ENCODE measurements at places on chromosomes 7 and 10. TPM values are rescaled to one million over a fixed set of nuclear protein-coding genes. Genes with fewer than 3 reads are reported as not detected.

DNA sequence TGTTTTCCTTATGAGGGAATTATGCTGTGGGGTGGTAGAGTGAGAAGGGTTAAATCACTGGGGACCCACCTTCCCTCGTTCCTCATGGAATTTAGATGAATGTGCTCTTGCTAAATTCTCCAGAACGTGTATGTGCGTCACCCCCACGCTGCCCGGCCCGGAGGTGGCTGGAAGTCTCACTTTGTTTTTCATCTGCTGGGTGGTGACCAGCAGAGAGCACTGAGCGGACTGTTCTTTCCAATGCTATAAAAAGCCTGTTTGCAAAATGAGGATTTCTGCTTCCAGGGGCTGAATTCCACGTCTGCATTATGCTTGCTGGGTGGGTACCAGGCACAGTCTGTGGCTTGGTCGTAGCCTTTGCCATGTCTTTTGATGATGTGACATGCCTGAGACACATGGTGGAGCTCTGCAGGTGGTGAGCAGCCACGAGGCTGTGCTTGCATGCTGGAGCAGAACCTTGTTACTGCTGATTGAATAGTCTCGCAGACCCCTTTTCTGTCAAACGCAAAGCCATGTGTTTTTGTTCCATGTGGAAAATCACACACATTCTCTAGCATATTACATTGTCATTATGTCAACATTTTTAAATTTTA, 31.9 kb upstream of the INSYN2A start:
- no peak for DNase-seq

The MYO1G gene
- 0.55 TPM for total RNA-seq

The A1CF gene
- not detected for total RNA-seq

The FAM25G gene
- not detected for total RNA-seq

The LHPP gene
- total RNA-seq, result 29.6 TPM

DNA sequence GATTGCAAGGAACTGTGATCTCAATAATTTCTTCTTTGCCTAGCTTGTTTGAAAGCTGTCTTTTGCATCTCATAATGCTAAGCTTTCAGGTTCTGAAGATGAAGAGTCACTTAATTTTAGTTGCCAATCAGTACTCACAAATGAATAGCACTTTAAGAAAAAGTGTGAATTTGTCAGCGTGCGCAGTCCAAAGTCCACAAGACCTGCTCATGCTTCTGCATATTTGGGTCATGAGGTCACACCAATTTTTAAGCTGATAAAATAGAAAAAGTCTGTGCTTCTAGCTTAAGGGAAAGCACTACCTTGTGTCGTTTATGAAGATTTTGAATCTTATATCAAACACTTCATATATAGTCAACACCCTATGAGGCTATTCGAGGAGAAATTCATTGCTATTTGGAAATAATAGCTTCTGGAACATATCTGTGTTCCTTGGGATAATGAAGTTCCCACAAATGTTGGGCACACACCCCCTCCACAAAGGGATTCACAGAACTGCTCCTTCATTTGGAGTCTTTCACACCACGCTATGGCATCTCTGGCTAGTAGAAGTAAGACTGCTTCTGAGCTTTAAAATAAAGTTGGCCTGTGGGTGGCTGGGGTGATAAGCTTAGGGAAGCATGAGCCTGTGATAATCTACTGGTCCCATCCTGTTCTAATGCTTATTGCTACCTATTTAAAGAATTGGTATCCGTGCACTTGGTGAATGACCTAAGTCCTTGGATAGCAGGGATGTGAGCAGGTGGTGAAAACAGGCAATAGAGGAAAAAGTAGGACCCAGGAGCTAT, 33.3 kb downstream of the A1CF start:
- DNase-seq, result no peak

- DNase-seq, result no peak
These were observed 17.0 kb upstream of the TIAL1 start for GRCh38 chr10:119613741-119614140.

GRCh38 chr7:75914169-75914654, 743 bp upstream of the POR start:
- peak; percentile 38 for DNase-seq

GRCh38 chr10:3324612-3325038, 152.0 kb upstream of the PITRM1 start:
- DNase-seq, result no peak

- DNase-seq, result no peak
These were observed 16.6 kb downstream of the BAG3 start for GRCh38 chr10:119667562-119668328.

GRCh38 chr7:45921699-45922519, 837 bp upstream of the IGFBP3 start:
- peak; percentile 81 for DNase-seq

DNA sequence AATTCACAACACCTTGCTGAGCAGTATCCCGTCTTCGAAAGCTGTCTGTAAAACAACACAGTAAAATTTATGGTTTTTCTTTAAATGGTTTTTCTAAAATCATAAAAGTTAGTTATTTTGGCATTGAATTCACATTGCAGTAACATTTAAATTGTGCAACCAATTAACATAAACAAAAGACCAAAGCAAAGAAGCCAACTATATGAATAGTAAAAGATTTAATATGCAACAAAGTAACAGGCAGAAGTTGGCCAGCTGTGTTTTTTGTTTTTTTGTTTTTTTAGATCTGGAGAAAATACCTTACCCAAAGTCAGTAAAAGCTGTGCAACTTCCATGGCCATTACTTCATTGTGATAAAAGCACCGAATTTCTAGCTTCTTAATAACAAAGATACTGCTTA, 11.3 kb downstream of the SRI start:
- no peak for DNase-seq

- DNase-seq, result no peak
These were observed 89.2 kb downstream of the CUL2 start for GRCh38 chr10:35000936-35001335.

DNA sequence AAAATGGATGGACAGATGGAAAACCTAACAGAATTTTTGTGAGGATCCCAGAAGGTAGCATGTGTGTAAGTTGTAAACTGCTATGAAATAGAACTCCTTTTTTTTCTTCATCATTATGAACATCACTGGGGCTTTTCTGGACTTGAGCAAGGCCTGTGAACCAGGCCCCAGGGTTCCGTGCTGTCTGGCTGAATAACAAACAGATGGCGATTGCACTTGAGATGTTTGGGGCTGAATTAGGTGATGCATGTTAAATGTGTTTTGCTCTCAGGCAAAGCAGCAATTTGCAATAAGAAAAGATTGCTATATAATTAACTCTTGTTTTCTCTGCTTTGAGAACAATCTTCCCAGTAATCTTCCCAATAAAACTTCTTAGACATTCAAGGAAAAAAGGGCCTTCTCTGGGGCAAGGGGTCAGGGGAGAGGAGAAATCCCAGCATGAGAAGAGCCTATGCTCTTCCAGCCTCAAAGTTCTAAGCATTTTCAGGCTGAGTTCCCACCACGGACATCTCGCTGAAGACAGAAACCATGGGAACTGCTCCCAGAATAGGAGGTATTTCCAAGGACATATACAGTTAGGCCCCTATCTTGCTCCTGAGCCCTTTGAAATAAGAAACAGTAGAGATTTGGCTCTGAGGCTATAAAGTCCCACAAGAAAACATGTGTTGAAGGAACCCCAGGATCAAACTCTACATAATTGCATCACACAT, 98.7 kb downstream of the ITIH5 start:
- no peak for DNase-seq

The SYCE1 gene
- not detected for total RNA-seq

The MXI1 gene
- 5.6 TPM for total RNA-seq

The CRHR2 gene
- total RNA-seq, result 0.07 TPM

The EBF3 gene
- 0.04 TPM for total RNA-seq

The STEAP2 gene
- 6.7 TPM for total RNA-seq

GRCh38 chr10:8420182-8420581, 365.7 kb downstream of the GATA3 start:
- no peak for DNase-seq

GRCh38 chr10:27716521-27716920, 29.1 kb downstream of the MKX start:
- DNase-seq, result no peak

GRCh38 chr7:114554781-114555537, 140.3 kb downstream of the FOXP2 start:
- no peak for DNase-seq

- DNase-seq, result no peak
These were observed 920.8 kb upstream of the CELF2 start for GRCh38 chr10:10096898-10097297.

The HMX2 gene
- total RNA-seq, result 0.35 TPM

The ANKRD61 gene
- not detected for total RNA-seq

The SNX10 gene
- total RNA-seq, result 9.6 TPM

DNA sequence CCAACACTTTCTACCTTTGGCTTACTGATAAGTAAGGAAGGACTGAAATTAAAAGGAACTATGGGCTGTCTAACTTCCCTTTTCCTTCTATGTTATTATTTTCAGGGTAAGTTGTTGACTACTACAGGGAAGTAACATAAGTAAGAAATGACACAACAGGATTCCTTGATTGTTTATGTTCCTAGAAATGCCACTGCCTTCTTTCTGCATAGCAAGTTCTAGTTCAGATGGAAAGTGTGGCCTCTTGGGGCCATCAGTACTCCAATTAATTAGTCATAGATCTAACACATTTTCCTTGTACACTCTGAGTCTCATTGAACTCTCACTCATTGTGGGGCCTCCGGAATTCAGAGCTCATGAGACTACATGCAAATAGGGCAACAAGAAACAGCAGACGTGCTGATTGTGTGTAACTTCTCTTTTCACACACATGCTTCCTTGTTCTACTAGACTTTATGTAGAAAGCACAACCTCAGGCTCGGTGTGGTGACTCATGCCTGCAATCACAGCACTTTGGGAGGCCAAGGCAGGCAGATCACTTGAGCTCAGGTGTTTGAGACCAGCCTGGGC, 35.3 kb upstream of the HIBADH start:
- no peak for DNase-seq

GRCh38 chr10:80598084-80598798, 60.5 kb downstream of the SH2D4B start:
- DNase-seq, result no peak

The ATRNL1 gene
- 9.3 TPM for total RNA-seq

DNA sequence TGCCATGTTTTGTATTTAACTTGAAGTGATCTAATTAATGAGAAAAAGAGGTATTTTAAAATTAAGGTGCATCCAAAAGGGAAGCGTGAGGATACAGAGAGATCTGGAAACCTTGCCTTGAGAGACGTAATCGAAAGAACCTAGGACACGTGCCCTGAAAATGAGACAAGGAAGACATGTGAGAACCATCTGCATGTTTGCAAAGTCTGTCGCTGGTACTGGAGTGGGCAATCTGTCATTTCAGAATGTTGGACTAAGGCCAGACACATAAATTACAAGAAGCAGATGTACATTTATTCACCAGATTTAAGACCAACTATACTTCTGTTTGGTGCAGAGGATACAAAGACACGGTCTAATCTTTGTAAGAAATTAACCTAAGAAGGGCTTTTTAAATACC, 9.2 kb downstream of the AGR2 start:
- no peak for DNase-seq

The CH25H gene
- total RNA-seq, result 1.0 TPM
